ENCODE measurements at places on chromosomes 6 and 20.

DNA sequence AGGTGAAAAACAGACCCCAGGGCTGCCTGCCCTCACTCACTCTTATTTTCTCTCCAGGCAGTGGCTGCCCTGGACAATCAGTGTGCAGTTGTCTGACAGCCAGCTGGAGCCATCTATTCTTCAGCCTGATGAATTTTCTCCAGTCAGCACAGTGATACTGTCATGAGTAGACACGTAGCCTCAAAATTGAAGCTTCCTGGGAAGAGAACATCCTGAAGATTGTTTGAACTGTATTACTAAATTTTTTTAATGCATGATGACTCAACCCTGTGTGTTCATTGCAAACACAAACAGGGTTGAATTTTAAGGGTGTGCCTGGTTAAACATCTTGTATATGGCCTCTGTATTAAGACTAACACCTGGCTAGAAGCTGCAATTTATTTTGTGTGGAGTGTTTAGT, 49.8 kb upstream of the STXBP5 start:
- DNase-seq = no peak

- DNase-seq = peak; percentile 94
These were observed 7.8 kb downstream of the ADTRP start for GRCh38 chr6:11770546-11771466.

- DNase-seq = no peak
These were observed 197.0 kb downstream of the SIM1 start for GRCh38 chr6:100267721-100268123.

DNA sequence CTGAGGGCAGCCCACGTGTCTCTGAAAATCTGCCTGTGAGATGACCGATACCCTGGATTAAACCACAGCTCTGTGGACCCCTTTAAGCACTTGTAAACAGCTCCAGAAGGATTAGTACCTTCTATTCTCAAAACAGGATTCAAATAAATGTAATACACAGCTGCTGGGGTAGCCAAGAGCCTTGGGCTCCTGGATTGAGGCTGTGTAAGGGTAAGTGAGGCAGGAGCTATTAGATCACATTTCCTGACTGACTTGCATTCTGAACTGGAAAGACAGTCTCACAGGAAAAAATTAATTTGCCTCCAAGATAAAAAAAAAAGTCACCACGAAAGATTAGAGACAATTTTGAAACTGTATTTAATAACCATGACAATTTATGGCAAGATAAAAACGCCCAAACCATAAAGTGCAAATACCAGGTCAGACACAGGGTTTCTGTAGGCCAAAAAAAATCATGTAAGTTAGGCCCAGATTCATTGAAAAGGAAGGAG, 78.0 kb downstream of the TRMT11 start:
- DNase-seq = no peak

- DNase-seq = no peak
These were observed 9.3 kb upstream of the TXNDC5 start for GRCh38 chr6:7919871-7920270.

DNA sequence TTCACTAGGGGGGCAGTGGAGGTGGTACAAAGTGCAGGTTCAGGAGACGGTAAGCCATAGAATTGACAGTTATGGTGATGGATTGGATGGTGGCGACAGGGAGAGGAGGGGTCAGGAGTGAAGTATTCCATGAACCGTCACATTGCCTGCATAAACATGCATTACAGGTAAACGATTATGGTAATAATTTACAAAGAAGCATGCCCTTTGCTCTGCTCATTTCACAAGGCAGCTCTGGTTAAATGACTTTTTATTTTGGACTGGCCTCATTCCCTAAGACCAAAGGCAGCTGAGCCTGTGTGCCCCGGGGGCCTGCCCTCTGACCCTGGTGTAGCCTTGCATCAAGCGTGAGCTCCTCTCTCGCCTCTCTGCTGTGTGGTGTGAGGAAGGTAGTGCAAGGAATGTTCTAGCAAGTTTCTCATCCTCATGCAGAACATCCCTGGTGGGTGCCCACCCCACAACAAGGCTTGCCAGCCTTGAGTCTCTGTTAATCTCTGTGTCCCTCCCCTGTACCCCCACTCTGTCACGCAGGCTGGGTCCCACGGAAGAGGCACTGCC, 59.0 kb downstream of the PPP1R14C start:
- no peak for DNase-seq

- DNase-seq = no peak
These were observed 16.1 kb downstream of the SCAF8 start for GRCh38 chr6:154749341-154749740.

GRCh38 chr20:40486297-40486696, 202.7 kb downstream of the MAFB start:
- no peak for DNase-seq

DNA sequence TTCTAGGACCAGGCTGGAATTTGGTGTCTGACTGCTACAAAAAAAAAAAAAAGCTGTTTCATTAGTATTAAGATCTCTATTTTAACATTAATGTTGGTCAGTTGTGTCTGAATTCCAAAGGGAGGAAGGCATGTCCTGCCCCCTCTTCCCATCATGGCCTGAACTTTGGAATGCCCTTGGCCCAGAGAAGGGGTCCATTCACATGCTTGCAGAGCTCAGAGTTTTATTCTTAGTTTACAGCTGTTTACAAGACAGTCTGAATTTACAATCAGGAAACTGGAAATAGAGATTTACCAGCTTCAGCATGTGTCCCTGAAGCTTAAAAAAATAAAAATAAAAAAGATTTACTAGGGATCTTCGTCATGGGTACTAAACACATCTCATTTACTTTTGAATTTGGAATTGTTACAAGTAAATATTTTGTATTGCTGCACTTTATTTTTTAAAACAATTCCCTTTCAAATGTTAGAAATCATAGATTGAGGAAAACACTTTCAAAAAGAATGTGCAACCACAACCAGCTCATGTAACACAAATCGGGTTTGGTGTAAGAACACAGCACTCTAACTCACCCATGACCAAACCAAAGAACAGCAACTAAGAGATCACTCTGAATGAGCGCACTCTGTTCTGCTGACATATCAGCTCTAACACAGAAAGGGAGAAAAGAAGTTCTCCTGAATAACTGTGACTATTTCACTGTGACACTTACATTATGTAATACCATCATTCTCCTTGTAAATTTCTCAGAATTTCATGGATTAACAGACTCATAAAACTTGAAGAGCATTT, 6.6 kb upstream of the SERPINB6 start:
- DNase-seq = no peak

GRCh38 chr6:108862479-108863191, 14.4 kb downstream of the ARMC2 start:
- peak; percentile 58 for DNase-seq

- DNase-seq = no peak
These were observed 45.8 kb upstream of the ARID1B start for GRCh38 chr6:156731396-156731795.

- peak; percentile 93 for DNase-seq
These were observed 46.8 kb downstream of the PCNA start for GRCh38 chr20:5072756-5073659.

GRCh38 chr20:13220904-13221297, at the start of gene ISM1:
TSS of gene ISM1 (plus strand) at chr20:13221274. CDS start at chr20:13221777, 503 bp downstream.
- peak; percentile 27 for DNase-seq

GRCh38 chr20:550611-551010, 7.0 kb upstream of the CSNK2A1 start:
- no peak for DNase-seq

DNA sequence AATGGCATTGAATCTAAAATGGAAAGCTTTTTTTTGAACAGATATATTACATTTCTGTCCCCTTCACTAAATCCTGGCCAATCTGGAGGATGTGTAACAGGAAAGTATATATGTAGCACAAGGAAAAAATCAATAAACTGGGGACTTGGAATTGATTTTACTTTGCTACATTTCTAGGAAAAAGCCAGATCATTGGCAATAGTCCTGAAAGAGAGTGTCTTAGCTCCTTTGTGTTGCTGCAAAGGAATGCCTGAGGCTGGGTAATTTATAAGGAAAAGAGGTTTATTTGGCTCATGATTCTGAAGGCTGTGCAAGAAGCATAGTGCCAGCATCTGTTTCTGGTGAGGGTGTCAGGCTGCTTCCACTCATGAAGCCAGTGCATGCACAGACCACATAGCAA, 574.9 kb downstream of the HTR1B start:
- no peak for DNase-seq

DNA sequence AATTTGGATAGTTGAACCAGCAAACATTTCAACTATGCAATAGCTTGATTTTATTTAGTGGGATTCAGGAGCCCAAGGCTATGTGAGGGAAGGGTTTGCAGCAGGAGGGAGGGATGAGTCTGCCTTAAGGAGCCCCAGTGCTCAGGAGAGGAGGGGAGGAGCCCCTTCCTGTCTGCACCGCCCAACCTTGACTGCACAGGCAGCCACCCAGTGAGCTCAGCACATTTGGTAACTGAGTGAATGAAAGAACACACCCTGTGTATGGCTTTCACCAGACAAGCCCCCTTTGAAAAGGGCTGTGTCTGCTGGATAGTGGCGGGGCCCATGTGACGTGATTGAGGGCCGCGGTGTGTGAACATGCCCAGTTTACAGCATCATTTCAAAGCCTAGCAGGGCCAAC, 17.0 kb downstream of the DACT2 start:
- no peak for DNase-seq

- DNase-seq = no peak
These were observed 120.3 kb upstream of the OGFRL1 start for GRCh38 chr6:71168233-71168765.

DNA sequence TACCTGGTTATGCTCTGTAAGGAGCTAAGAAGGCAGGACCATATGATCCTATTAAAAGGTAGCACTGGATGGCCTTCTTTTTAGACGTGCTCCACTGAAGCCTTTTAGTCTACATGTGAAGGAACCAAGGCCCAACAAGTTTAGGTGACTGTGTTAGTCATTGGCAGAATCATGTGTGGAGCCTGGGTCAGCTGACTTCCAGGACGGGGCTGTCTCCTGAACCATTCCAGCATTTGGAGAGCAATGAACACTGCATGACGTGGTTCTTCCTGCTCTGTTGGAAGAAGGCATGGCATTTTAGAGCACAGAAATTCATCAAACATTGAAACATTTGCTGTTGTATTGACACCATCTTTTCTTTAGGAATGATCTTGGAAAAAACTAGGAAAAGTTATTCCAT, 87.8 kb upstream of the TIAM2 start:
- DNase-seq = no peak

DNA sequence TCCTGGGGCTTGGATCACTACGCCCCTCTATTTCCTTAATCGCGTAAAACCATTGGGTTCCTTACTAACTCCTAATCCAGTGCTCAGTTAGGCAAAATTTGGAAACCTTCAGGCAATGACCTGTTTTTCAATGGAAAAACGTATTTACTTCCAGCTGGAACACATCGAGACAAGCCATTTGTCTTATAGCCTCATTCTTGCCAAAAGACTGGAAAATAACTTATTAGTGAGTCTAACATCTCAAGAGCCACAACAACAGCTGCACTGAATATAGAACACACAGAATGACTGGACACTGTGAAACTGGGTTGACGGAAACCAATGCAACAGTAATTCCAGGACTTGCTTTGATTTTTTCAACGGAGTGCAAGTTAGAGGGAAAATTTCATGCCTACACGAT, 125.2 kb upstream of the MAP3K7 start:
- DNase-seq = no peak

DNA sequence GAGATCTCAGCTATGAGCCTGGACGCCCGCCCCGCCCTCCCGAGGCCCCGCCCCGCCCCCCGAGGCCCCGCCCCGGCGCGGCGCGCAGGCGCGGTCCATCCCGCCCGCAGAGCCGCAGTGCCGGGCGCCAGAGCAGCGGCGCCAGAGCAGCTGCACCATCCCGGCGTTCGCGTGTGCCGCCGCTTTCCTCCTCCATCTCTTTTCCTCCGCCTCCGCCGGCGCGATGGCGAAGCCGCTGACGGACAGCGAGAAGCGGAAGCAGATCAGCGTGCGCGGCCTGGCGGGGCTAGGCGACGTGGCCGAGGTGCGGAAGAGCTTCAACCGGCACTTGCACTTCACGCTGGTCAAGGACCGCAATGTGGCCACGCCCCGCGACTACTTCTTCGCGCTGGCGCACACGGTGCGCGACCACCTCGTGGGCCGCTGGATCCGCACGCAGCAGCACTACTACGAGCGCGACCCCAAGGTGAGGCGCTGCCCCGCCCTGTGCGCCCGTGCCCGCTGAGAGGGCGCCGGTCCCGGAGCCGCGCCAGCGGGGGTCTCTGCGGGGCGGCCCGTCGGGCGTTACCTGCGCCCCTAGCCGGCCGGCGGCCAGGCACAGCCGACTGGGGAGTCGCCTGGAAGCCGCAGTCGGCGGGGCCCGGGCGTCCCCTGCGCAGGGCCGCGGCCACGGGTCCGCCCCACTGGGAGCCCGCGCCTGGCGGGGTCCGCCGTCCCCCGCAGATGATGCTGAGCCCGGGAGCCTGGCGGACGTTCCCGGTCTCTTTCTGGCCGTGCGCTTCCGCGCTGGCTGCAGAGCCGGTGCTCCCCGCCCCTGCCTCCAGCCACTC, at the start of gene PYGB:
Gene PYGB, plus strand, starts transcription at position 130 of the 830 bp plus-strand sequence. Its CDS starts 94 bp downstream, at position 224.
- DNase-seq = peak; percentile 87

- no peak for DNase-seq
These were observed 82.4 kb downstream of the RNF217 start for GRCh38 chr6:125044667-125045066.

- DNase-seq = no peak
These were observed 143.4 kb downstream of the ADGRB3 start for GRCh38 chr6:68778356-68779020.
